Activated gamma-delta T cell (primary cell): ENCODE measurements at places on chromosomes 5 and 9.

GRCh38 chr5:138354926-138355378 lies 2.5 kb downstream of the KDM3B start:
- no peak for DNase-seq

DNA sequence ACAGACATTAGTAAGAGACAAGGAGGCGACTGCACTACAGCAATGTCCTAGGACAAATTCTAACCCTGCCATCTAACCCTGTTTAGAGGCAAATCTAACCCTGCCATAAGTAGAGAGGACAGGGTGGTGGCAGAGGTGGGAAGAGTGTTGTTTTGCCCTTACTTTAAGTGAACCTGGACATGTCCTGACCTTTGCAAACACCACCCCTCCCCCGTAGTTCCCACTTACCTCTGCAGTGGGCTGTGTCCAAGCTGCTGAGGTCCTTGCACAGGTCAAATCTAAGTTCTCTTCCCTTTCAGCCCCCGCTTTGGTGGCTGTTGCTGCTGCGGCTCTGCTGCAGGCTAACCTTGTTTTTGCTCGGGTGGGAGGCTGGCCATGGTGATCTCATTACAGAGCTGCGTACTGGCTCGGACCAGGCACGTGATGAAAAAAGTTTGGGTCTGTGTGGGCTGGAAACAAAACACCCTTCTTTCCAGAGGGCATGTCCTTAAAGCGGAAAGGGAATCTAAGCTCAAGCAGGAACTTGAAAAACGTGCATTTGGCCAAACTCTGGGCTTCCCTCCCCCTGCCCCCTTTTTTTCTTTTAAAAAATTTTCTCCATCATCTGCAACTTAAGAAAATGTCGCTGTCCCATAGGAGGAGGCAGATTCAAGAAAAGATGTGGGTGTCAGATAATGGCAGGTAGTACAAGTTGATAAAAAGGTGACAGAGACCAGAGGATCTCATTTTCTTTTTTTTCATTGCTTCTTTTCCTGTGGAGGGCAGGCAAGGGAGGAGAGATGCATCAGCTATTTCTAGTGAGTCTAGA lies at the start of gene FAXDC2:
FAXDC2 (minus strand) TSS at position 349 of the 808 bp plus-strand sequence. CDS start 12,425 bp downstream, outside the sequence.
- DNase-seq, result no peak

GRCh38 chr5:171420431-171421241 lies 1.2 kb downstream of the FGF18 start:
- DNase-seq, result no peak

GRCh38 chr9:90240541-90240940 lies 402.1 kb downstream of the DIRAS2 start:
- no peak for DNase-seq

DNA sequence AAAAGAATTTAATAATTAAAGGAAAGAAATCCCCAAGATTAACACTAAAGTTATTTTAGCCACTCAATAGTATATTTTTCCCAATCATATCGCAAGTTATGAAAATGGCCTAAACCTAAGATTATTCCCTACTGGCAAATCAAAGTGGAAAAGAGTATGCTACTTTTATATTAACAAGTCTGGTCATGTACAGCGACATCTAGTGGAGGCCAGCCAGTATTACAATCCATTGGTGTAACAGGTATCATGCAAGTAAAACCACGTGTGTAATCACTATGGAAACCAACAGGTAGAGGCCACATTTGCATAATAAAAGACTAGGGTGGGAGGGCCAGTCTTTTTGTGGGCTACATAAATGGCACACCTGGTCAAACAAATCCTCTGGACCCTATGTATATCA lies 976.4 kb upstream of the CDH9 start:
- no peak for DNase-seq

DNA sequence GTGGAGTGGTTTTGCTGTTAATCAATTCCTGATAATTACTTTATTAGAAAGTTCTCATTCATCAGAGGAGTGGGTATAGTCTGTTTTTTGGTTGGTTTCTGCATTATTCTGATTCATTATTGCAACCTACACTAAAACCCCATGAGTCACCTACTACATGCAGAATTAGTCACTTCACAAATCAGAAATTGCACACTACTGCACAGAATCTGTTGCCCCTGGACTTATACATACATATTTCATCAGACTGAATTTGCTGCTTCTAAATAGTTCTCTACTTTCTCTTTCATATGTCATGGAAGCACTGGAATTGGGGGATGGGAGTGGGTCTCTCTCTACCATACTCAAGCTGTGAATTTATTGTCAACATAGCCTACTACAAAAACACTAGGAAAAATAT lies 585.1 kb downstream of the DNAH5 start:
- DNase-seq, result no peak

DNA sequence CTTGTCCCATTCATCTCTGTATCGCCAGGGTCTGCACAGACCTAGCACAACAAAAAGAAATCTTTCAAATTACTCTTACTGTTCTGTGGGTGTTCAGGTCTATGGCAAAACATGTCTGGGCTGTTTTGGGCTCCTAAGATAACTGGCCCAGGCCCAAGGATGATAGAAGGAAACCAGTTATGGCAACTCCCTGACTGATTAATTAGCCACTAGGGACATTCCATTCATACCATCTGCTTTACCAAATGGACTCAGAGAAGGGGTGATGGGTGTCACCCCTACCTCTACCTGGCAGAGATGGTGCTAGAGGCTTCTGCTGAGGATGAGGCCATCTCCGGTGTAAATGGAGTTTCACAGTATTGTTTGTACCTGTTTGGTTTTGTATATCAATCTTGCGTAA lies 1.9 kb downstream of the SLC31A2 start:
- DNase-seq, result no peak

- DNase-seq, result no peak
These were observed 57.5 kb upstream of the S1PR3 start for GRCh38 chr9:88933607-88934379.

GRCh38 chr5:145375521-145375920 lies 459.6 kb downstream of the PRELID2 start:
- DNase-seq, result no peak

DNA sequence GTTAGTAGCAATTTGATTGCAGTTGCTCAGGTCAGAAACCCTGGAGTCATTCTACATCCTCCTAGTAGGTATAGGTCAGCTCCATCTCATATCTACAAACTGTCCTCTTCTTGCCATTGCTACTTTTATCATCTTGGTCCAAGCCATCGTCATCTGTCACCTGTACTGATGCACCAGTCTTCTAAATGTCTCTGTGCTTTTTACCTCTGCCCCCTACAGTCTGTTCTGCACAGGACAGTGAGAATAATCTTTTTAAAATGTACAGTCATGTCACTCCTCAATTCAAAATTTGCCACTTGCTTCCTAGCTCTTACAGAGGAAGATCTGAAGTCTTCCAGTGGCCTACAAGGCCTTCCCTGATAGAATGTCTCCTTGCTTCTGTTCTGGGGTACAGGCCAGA lies 6.8 kb downstream of the NNT start:
- no peak for DNase-seq

DNA sequence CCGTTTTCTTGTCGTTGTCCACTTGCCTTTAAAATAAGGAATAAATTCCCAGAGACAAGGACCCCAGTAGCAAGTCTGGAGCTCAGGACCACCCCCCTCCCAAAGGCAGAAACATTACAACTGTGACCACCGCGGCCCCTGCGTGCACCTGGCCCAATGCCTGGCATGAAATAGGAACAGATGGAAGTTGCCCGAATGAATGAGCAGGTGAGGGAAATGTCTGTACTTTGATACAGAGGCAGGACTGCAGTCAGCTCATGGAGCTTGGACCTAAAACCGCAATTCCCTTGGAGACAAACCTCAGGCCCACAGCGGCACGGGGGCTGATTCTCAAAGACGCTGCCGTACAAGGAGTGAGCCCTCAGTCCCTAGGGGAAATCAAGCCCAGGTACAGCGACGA lies 55.3 kb upstream of the SARDH start:
- no peak for DNase-seq

DNA sequence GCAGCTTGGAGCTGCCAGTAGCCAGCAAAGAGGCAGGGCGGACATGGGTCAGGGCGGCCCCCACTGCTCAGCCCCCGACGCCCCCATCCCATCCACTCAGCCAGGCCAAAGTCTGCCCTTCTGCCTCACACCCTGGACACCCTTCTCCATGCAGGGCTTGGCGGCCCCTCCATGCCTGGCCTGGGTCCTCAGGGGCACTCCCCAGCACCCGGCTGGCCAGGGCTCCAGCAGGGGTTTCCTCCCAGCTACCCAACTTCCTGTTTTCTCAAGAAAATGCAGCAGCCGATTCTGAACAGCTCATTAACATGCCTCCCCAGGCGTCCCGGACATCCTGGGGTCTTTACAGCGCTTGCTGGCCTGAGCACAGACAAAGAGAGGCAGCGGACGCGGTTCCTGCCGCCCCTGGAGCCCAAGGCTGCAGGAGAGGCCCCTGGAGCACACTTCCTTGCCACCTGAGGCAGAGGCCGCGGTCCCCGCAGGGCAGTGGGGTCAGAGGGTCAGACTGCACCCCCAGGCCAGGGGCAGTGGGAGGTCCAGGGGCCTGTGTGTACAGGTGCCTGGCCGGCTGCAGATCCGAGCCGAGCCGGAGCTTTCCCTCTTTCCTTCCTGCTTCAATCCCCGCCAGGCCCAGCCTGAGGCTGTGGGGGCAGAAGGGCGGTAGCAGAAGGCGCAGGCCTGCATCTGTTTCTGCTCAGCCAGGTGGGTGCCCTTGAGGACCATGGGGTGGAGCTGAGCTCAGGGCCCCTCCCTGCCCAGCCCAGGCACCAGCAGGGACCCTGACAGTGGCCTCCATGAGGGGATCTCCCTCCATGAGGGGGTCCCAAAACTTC lies 18.7 kb upstream of the NRARP start:
- no peak for DNase-seq

GRCh38 chr5:74992791-74993190 lies 59.6 kb downstream of the GCNT4 start:
- DNase-seq, result no peak

- no peak for DNase-seq
These were observed 19.5 kb upstream of the GOLPH3 start for GRCh38 chr5:32193591-32193990.

DNA sequence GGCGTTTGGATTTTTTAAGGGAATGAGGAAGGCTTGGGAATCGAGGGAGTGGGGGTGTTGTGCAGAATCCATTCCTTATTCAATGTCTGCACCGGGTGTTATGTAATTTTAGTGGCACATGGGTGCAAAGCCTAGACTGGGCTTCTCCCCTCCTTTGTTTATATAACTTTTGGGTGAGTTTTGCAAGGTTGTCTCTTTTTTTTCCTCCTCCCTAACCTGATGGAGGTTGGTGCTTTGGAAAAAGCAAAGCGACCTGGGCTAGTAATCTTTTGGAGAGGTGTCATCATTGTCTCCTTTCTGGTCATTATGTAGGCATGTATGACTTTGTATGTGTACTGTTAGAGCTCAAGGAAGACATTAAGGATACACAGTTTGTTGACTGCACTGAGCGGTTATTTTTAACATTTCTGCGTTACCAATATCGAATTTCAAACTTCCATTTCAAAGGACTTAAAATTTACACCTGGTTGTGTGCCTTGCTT lies 3.1 kb downstream of the SMARCA2 start:
- no peak for DNase-seq

- DNase-seq, result no peak
These were observed 219.3 kb downstream of the TSSK1B start for GRCh38 chr5:113215401-113216060.

- no peak for DNase-seq
These were observed 159.2 kb downstream of the ARRDC3 start for GRCh38 chr5:91223886-91224285.

DNA sequence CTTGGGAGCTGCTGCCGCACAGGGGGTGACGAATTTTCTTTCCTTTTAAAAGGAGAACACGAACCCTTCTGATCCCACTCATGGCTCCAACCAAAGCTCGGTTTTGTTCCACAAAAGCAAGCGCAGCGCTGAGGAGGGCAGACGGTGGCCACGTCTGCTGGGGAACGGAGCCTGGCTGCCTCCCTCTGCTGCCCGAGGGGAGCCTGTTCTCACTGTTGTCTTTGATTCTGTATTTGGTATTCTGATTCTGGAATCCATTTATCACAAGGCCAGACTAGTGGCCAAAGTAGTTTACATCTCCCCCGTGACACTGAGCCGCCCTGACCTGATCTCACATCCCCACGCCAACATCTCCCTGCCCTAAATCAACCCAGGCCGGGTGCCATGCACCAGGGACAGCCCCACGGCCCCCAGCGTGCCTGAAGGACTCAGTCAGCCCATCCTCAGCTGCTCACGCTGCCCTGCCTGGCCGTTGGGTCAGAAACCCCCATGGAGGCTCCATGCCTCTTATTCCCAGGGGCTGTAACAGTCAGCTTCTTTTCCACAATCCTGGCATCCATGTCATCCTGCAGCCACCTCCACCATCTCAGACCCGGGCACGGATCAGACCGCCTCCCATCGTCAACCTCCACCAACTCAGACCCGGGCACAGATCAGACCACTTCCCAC lies 6.7 kb upstream of the NSMF start:
- DNase-seq, result no peak

GRCh38 chr5:4180703-4181102 lies 585.1 kb downstream of the IRX1 start:
- no peak for DNase-seq

DNA sequence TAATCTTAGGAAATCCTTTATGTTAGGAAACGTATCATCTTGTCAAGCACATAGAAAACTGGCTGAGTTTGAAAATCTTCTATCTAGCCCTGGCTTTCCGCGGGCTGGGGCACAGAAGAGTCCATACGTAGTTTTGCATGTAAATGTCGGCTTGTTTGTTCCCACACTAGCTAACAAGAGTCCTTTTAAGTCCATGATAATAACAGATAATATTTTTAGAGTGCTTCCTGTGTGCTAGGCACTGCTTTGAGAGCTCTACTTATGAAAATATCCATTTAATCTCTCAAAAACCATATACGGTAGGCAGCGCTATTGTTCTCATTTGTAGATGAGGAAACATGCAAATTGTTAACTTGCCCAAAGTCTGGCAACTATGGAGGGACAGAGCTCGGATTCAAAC lies 40.5 kb downstream of the FYB1 start:
- DNase-seq, result no peak

DNA sequence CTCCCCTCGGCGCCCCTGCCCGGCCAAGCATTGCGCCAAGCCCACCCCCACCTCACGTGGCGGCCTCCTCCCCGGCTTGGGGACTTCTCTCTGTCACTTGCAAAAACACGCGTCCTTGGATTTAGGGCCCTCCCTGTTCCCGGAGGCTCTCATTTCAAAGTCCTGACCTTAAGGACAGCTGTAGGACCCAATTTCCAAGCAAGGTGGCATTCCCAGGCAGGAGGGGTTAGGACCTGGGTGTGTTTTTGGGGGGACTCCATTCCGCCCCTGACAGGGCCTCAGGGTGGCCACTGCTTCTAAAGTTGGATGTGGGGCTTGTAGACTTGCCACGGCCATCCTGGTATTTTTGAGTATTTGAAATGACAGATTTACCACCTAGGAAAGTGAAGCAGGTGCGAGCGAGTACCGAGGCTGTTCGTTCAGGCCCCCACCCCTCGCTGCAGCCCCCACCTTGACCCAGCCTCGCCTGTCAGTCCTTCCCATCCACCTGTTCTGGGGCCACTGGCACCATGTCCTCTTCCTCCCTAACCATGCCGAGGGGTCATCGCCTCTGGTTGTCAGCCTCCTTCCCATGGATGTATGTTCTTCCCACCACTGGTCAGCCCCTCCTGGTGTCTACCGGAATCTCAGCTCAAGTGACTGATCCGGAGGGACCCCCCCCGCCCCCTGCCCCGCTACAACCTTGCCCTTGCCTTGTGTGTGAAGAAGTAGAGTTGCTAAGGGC lies 52.4 kb downstream of the MRPL36 start:
- no peak for DNase-seq

- DNase-seq, result no peak
These were observed 20.0 kb downstream of the ANKRD33B start for GRCh38 chr5:10583663-10584572.
